ENCODE measurements at places on chromosomes 16 and 17. TPM values are rescaled to one million over a fixed set of nuclear protein-coding genes. Genes with fewer than 3 reads are reported as not detected.

GRCh38 chr16:51072591-51072990 lies 78.5 kb downstream of the SALL1 start:
- no peak for DNase-seq

- no peak for DNase-seq
Measured at GRCh38 chr17:7916385-7916682, 245 bp upstream of the RNF227 start.

GRCh38 chr16:49484451-49484849 lies 110.8 kb downstream of the C16orf78 start:
- DNase-seq = no peak

DNA sequence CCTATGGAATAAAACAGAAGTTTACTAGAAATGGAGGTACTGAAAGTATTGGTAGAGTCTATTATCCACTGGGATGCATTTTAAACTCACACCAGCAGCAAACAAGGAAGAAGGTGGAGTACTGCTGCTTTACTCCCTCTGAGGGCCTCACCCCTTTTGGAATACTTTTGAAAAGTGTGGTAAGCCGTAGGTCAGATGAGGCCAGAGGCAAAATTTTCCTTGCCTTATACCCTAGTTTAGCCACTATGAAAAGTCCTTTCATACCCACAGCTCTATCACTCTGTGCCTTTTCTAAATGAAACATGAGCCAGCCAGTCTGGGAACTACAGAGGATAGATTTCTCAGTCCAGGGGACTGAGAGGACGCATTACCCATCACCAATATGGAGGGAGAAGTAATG lies 14.0 kb downstream of the GDE1 start:
- no peak for DNase-seq

Gene SCGB1C2
- not detected for total RNA-seq

DNA sequence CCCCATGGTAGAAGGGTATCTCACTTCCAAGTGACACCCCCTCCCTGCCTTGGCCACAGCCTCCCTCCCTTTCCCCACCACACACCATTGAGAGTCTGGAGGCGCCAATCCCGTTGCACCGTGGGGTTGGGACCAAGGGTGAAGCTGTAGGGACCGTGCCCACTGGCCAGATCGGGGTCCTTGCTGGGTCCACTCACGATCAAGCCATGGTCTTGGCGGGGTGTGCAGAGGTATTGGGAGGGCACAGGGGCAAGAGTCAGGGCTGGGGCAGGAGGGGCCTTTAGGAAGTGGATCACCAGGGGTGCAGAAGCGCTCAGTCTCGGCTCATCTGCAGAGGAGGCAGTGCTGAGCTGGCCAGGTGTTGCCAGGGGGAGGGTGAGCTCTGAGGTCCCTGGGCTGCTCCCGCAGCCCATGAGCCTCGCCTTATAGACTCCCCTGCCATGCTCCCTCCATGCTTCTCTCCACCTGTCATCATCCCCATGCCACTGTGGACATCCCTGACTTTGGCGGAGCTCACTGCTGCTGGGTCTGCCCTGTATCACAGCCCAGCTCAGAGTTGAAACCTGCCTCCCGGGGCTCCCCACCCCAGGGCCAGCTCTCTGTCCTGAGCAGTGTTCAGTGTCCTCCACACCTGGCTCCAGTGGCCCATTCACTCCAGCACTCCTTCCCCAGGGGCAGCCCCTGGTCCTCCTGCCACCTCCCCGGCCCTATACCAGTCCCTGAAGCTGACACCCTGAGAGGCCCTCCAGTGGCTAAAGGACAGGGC lies 8.3 kb downstream of the CDH16 start:
- DNase-seq = no peak

DNA sequence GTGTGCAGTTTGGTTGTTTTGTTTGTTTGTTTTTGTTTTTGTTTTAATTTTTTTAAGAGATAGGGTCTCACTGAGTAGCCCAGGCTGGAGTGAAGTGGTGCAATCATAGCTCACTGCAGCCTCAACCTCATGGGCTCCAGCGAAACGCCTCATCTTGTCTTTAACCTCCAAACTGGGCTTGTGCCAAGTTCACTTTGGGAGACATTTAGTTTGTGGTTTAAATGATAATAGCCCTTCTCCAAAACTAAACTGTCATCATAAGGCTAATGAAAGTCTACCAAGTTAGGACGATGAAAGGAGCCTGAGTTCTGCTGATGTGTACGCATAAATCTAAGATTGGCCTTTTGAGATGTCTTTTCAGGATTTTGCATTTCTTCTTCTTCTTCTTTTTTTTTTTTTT lies 6.5 kb upstream of the CARD14 start:
- peak; percentile 42 for DNase-seq

Gene KIF19
- not detected for total RNA-seq

- peak; percentile 91 for DNase-seq
Measured at GRCh38 chr17:7932949-7933348, 943 bp downstream of the CNTROB start.

GRCh38 chr17:64400642-64401041 lies 10.0 kb upstream of the PECAM1 start:
- no peak for DNase-seq

DNA sequence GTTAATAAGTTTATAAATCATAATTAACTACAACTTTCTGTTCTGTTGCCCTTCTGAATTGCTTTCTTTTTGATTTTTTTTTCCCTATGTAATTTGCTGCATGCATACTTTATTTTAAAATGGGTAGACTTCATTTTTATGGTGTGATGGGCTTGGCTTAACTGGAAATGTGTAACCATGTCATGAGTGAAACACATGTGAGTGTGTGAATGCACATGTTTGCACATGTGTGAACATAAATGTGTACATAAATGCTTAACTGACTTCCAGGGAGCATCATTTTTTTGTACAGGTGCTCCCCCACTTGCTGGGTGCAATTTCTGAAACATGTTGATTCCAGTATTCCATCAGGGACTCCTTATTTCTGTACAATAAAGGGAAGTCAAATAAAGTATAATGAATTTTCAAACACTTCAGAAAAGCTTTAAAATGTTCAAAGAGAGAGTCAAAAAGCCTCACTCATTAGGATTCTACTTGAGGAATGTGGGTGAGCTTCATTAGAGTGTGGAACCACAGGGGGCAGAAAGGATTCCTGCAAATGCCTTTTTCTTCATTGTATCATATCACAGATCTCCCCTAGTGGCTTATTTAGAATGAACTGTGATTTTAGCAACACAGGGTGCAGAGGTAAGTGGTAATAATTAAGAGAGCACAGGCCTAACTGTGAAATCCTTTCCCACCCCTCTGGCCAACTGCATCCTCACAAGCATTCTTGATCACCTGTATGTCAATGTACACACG lies 31.7 kb upstream of the CDH11 start:
- no peak for DNase-seq

DNA sequence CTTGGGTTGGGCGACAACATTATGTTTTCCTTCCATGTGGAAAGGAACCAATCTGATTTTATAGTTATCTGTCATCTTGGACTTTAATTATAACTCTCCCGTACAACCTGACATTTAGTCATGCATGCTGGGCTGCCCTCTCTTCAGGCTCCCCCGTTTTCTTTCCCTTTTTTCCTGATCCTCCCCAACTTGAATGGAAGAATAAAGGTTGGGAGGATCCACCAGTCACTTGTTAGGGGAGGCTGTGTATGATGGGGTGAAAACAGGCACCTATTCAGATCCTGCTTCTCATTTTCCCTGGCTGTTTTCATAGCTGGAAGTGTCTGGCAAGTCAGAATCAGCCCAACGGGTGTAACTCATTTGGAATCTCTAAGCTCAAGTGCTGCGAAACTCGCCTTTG lies 267.2 kb upstream of the SALL1 start:
- no peak for DNase-seq

GRCh38 chr17:62808576-62808970 lies 459 bp upstream of the MARCHF10 start:
- no peak for DNase-seq

Gene NOG
- total RNA-seq = 1.0 TPM

Gene CDRT15L2
- total RNA-seq = not detected

Gene CPHXL
- not detected for total RNA-seq

- DNase-seq = peak; percentile 86
Measured at GRCh38 chr17:76529224-76530094, 8.1 kb downstream of the CYGB start.

DNA sequence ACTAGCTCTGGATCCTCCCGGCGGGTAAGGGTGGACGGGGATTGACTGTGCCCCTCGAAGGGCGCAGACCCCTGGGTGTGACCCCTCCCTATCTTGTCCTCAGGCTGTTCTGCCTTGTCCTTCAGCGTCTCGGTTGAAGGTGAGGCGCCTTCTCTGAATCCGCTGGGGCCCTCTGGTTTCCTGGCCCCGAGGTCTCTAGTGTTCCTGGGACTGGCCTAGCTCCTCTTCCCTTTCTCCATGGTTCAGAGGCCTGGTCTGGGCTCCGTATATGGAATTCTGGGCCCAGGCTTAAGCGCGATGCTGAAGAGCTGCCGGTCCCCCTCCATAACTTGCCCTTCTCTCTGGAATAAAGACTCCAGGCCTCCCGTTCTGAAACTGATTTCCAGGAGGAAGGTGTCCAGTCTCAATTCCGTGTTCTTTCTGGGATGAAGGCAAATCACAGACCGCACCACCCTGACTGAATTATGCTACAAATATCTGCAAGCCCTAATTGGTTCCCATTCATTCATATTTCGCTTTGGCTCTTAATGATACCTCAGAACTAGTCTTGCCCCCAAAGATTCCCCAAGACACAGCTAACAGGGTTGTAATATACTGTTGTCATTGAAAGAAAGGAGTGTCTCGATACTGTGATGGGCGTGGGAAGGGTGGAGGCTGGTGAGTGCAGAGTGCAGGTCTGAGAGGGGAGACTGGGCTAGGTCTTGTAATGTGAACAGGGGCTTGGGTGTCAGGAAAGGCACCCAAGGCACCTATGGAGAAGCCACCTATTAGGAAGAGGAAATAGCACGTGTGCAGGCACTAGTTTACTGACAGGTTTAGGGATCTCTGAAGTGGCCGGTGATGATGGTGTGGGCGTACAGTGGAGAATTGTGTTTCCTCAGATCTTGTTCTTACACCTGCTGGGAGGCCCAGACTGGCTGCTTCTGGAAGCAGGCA lies 851 bp downstream of the EDC4 start:
- no peak for DNase-seq

- no peak for DNase-seq
Measured at GRCh38 chr17:62101090-62101489, 36.0 kb upstream of the MED13 start.

- no peak for DNase-seq
Measured at GRCh38 chr16:86388976-86389375, 121.4 kb upstream of the FOXF1 start.

GRCh38 chr17:75897160-75898019 lies 639 bp upstream of the TRIM65 start:
- no peak for DNase-seq

DNA sequence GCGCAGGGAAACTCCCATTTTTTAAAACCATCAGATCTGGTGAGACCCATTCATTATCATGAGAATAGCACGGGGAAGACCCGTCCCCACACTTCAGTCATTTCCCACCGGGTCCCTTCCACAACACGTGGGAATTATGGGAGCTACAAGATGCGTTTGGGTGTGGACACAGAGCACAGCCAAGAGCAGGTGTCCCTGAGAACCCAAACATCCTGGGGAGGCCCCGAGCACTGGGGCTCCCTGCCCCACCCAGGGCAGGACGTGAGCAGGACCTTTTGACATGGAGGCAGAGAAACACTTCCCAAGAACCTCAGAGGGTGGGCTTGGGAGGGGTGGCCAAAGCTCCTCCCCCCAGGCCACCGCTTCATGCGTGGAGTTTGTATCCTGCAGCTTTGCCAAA lies 89.9 kb upstream of the DNAH17 start:
- DNase-seq = no peak

- DNase-seq = no peak
Measured at GRCh38 chr17:19868079-19868395, 301 bp upstream of the ULK2 start.

Gene VAT1
- 72.7 TPM for total RNA-seq

DNA sequence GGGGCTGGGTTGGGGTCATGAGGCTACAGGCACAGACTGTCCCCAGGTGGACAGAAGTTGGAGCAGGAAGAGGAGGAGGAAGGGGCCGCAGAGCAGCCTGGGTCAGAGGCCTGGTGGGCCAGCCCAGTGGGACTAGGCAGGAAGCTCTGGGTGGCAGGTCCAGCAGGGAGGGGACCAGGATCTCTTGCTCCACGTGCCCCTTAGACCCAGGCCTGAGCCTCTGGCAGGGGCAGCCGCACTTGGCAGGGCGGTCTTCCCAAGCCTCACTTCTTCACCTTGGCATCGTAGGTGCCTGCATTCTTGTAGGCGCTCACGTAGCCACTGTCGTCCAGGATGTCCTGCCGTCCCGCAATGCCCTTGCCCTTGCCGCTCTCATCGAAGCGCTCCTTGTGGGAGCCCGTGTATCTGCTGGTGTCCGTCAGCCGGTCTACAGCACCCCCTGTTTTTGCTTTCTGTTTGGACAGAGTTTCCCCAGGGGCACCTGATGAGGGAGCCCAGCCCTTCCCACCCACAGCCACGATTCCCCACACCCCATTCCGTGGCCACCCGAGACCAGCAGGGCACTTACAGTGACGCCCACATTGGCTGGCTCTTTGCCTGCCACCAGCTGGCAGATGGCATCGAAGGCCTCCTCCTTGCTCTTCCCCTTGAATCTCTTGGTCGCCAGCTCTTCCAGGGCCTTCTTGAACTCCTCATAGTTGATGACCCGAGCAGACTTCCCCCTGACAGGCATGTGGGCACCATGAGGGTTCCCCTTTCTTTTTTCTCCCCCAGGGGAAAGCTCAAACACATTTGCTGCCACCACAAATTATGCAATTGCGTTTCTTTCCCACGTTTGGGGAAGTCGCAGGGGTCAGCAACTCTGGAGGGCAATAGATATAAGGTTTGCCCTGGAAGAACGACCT lies 3.1 kb downstream of the TPPP3 start:
- DNase-seq = no peak

GRCh38 chr16:82024316-82024715 lies 10.7 kb upstream of the HSD17B2 start:
- DNase-seq = no peak

GRCh38 chr17:58932956-58933355 lies 173.7 kb downstream of the TRIM37 start:
- DNase-seq = no peak

DNA sequence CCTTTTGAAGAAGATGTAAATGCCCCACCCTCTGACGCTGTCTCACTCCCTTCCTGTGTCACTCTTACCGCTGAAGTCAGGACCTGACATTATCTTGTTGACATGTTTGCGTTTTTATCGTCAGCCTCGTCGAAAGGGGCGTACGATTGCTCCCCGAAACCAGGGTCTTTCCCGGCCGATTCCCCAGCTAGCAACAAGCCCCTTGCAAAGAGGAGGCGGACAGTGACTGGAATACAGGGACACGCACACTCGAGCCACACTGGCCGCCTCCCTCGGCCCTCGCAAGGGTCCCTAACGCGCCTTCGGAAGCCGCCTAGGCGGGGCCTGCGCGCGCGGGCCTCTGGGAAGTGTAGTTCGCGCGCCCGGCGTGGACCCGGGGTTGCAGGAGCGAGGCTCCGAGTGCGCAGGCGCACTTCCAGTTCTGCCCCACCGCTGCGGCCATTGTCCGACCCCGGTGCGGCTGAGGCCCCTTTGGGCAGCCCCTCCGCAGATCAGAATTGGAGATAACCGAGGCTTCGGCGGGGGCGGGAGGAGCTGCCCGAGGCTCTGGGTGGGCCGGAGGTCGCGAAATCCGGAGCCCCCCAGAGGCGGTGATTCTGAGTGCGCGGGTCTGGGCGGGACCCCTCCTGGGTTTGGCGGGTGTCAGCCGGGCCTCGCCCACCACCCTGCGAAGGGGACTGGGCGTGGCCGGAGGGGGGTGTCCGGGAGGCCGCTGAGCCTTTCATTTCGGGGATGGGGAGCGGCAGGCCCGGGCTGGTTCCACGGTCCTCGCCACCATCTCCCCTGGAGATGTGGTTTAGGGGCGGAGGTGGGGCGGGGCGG lies at the start of gene ZFP90:
TSS of gene ZFP90 (plus strand) at position 412 of the 822 bp plus-strand sequence. CDS start 502 bp downstream, outside the sequence.
- DNase-seq = peak; percentile 80

GRCh38 chr16:54597222-54597621 lies 310.6 kb upstream of the IRX3 start:
- no peak for DNase-seq

Measured in M059J (cell line).